ENCODE measurements at places on chromosomes 7 and 10. TPM values are rescaled to one million over a fixed set of nuclear protein-coding genes. Genes with fewer than 3 reads are reported as not detected.

DNA sequence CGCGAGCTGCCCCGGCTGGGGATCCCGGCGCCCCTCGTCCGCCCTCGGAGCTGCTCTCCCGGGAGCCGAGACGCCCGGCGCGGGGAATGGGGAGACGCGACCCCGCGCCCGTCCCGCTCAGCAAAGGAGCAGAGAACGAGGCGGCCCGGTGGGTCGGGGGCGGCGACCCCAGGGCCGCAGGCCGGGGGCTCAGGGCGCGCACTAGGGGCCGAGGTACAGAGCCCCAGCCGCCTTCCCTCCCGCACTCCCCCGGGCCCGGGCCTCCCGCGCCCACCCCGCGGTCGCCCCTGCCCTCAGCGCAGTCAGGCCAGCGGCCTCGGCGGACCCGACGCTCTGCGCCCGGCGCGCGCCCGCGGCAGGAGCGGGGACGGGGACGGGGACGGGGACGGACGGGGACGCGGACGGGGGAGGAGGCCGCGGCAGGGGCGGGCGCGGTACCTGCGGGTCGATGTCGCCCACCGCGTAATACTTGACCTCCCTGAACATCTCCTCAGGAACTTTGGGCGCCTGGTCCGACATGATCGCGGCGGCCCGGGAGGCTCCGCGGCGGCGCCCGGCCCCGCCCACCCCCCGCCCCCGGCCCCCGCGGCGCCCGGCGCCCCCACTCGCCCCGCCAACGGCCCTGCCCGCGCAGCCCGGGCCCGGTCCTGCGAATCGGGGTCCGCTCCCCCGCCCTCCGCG lies 373 bp downstream of the PAXIP1 start:
- DNase-seq: no peak

GRCh38 chr7:101172854-101173751 lies 7.0 kb downstream of the NAT16 start:
- no peak for DNase-seq

DNA sequence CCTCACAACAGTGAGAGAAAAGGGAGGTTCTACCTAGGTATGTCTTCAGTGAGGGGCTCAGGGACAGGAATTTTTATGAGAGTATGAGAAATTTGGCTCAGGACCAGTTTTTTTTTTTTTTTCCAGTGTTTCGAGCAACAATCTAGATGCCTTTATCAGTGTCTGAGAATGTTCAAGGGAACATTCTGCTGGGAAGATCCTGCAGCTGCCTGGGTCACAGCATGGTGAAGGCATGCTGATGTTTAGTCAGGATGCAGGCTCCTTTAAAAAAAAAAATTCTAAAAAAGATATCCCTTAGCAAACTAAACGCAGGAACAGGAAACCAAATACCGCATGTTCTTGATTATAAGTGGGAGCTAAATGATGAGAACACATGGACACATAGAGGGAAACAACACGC lies 31.0 kb downstream of the SBDS start:
- DNase-seq: no peak

DNA sequence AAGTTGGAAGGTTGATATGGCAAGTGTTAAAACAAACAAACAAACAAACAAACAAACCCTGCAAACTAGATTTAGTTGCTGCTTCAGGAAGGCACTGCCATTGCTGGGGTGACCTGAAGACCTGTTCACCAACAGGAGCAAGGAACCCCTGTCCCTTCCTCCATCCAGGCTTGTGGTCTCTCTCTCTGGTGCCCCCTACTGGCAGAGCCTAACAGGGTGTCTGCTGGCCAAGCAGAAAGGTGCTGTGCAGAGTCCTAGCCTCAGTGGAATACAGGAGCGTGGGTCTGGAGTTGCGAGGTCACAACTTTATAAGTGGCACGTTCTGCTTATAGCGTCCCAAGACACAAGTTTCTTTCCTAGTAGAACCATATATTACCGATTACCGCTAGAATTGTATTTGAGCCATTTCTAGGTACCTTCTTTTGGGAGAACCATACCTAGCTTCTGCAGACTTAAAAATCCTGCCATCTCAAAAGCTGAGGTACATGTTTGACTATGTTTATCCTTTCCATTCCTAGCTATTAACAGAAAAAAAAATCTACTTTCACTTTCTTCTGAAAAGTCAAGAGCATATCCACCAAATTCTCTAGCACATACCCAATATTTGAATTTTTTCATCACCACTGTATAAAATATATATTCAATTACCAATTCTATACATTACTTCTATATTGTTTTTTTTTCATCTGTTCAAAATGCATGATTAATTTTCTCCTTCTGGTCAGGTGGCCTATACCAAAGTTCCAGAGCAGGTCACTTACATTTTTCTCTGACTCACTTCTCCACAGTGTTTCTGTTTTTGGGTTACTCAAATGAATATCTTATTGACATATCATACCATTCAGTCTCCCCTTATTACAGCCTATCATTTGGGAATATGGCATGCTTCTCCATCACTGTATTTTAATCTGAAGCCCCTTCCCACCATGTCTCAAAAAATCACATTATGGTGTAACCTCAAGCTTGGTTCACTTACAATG lies 29.1 kb upstream of the CALD1 start:
- no peak for DNase-seq

DNA sequence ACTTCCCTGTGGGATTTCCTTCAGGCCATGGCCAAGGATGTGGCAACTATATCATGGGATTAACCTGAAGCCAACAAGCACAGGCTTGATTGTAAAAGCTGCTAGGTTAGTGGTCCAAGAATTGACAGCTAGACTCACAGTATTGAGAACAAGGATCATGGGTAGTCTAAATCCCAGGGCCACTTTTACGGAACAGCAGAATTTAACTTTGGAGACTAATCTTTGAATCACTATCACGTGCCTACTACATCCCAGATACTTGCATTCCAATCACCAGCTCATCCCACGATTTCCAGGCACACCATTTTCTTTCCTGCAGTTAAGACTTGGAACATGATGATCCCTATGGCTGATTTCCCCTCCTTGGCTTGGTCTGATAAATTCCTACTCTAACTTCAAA lies 65.6 kb upstream of the ADO start:
- no peak for DNase-seq

DNA sequence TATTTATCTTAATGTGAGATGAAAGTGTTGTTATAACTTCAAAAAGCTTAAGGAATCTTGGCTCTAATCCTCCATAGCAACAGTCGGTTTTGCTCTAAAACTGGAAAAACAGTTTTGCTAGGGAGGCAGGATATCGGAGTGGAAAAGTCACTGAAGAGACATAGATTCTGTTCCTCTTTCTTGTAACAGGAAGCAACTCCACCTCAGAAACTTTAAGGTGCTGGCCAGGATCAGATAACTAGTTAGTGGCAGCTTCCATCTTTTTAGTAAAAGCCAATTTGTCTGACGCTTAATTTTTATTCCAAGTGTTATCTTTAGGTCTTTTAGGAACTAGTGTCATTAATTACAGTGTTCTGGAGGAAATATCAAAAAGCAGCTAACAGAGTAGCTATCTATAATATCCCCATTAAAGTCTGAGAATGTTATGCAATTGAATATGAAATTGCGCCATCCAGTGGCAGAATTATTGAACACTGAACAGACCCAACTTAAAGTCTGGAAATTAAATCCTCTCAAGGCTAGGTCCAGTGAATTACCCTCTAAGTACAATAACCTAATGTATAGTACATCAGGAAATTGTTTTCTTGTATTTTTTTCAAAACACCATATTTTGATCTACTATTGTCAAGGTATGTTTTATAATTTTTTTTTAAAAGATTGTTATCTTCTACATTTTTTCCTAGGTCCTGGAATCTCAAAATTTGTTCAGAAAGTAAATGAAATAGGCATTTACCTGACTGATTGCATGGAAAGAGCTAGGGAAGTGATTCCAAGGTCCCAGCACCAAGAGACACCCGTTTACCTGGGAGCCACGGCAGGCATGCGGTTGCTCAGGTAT lies 65.9 kb upstream of the CC2D2B start:
- DNase-seq: no peak

- no peak for DNase-seq
Observed at GRCh38 chr10:56383806-56384205, 22.7 kb upstream of the ZWINT start.

- DNase-seq: no peak
Observed at GRCh38 chr10:129021594-129022304, 445.3 kb upstream of the MGMT start.

DNA sequence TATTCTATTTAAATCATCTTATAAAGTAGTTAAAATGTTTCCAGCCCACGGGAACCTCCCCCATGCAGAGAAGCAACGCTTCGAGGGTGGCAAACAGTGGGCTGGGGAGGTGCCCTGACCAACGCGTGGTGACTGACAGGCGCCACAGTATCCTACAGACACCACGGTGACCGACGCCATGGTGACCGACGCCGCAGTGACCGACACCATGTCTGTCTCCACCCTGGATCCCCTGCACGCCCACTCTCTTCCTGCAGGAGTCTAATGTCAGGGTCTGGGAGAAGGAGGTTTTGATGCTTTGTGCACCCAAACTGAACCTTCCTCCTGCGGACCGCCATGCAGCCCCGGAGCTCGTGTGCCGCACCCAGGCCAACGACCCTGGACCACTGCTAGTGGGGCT lies 464.4 kb downstream of the PTPRN2 start:
- DNase-seq: no peak

DNA sequence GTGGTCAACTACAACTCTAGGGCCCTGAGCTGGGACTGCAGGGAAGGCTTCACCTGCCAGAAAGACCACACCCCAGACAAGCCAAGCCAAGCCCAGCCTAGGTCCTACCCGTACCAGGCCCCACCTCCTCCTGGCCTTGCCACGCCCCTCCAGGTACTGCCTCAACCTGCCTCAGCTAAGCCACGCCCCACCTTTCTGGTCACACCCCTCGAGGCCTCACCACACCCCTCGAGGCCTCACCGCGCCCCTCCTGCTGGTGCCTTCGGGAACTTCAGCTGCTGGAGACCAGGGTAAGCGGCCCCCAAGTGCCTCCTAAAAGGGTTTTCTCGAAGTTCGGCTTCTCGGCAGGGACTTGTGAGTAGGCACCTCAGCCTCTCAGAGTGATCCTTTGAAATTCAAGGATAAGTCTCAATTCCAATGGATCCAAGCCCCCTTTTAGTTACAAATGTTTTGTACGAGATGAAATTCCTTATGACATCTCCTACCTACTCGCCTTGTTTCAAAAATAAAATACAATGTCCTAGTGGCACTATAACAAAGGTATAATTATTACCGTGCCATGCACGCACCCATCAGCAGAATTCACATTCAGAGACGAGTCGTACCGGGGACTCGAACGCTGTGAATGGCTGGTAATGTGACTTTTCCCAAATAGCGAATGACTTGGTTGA lies 171.2 kb downstream of the ARHGAP21 start:
- no peak for DNase-seq

- no peak for DNase-seq
Observed at GRCh38 chr7:7693881-7694280, 24.5 kb downstream of the RPA3 start.

GRCh38 chr10:85433248-85433647 lies 933.3 kb downstream of the GRID1 start:
- DNase-seq: no peak

- DNase-seq: no peak
Observed at GRCh38 chr10:74917481-74918077, 91.2 kb downstream of the KAT6B start.

- DNase-seq: no peak
Observed at GRCh38 chr10:133279326-133280226, 2.9 kb upstream of the ADAM8 start.

- no peak for DNase-seq
Observed at GRCh38 chr7:137269240-137269639, 74.3 kb downstream of the PTN start.

- DNase-seq: no peak
Observed at GRCh38 chr10:129765664-129766550, 198.2 kb downstream of the EBF3 start.

- DNase-seq: no peak
Observed at GRCh38 chr10:112844681-112845544, 105.1 kb upstream of the TCF7L2 start.

- no peak for DNase-seq
Observed at GRCh38 chr7:47268851-47269836, 312.8 kb downstream of the TNS3 start.

DNA sequence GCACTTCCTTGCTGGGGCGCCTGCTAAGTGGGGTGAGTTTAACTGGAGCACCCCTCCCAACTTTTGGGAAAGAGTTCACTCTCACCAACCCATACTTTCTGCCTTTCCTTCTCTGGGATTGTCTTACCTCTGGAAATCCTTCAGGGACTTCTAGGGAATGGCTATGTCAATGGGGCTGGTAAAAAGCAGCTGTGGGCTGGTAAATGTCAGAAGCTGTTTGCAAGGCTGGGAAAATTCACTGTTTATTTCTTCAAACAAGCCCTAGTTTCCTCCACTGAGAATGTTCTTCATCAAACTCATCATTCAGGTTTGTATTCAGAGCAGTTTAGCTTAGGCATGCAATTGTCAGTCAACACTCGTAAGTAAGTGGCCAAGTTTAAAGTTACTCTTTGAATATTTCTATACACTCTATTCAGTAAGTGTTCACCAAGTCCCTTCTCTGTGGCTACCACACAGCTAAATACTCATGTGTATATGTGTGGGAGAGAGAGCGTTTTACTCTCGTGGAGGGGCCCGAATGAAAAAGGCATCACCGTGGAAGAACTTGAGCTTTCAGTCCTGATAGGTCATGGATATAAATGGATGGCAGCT lies 654.8 kb downstream of the LRMDA start:
- DNase-seq: no peak

DNA sequence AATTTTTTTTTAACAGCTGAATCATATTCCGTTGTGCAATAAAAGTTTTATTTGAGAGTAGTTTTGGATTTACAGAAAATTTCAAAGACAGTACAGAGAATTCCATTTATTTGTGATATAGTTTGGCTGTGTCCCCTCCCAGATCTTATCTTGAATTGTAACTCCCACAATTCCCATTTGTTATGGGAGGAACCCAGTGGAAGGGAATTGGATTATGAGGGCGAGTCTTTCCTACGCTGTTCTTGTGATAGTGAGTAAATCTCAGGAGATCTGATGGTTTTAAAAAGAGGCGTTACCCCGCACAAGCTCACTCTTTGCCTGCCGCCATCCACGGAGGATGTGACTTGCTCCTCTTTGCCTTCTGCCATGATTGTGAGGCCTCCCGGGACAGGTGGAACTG lies 228.0 kb upstream of the MAGI2 start:
- no peak for DNase-seq

GRCh38 chr7:153509768-153510167 lies 542.4 kb upstream of the DPP6 start:
- DNase-seq: no peak

The SAP25 gene
- total RNA-seq: 4.7 TPM

The ZNF853 gene
- total RNA-seq: 4.1 TPM

The ST8SIA6 gene
- total RNA-seq: 0.36 TPM

The ACTR3C gene
- total RNA-seq: 5.4 TPM

The MAT1A gene
- not detected for total RNA-seq

The BICC1 gene
- 14.8 TPM for total RNA-seq

The RELN gene
- total RNA-seq: 1.2 TPM

The CHN2 gene
- 25.9 TPM for total RNA-seq

The TMEM229A gene
- not detected for total RNA-seq

The SUN3 gene
- not detected for total RNA-seq

The BMI1 gene
- 66.7 TPM for total RNA-seq

The ZNF727 gene
- 0.96 TPM for total RNA-seq

The MMD2 gene
- total RNA-seq: not detected

The SH2D4B gene
- total RNA-seq: 0.13 TPM

Data from omental fat pad (tissue), 4 donors.